AML-193 (cell line): ENCODE measurements at places on chromosomes 2 and 18.

DNA sequence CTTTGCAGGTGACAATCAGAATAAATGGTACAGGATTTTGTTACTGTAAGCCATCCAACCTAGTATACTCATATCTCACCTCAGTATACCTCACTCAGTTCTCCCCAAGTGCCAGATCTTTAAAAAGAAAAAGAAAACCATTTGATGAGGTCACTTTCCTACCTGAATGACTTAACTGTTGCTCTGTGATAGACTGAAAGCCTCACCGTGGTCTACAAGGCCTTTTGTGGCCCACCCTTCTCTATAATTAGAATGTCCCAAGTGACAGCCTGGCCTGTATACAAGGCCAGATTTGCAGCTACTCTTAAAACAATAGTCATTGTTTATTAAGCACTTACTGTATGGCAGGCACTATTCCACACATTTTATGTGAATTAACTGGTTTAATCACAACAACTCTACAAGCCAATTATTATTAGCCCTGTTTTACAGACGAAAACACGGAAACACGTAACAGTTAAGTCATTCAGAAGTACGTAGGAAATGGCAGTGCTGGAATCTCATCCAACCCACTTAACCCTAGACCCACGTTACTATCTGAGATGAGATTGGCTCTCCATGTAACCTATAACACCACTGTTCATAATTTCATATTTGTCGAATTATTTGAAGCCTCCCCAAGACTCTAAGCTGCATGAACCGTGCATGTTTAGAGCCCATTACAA, 28.3 kb downstream of the PKP4 start:
- DNase-seq = no peak

GRCh38 chr2:113797237-113797636, 40.8 kb upstream of the SLC35F5 start:
- no peak for DNase-seq

DNA sequence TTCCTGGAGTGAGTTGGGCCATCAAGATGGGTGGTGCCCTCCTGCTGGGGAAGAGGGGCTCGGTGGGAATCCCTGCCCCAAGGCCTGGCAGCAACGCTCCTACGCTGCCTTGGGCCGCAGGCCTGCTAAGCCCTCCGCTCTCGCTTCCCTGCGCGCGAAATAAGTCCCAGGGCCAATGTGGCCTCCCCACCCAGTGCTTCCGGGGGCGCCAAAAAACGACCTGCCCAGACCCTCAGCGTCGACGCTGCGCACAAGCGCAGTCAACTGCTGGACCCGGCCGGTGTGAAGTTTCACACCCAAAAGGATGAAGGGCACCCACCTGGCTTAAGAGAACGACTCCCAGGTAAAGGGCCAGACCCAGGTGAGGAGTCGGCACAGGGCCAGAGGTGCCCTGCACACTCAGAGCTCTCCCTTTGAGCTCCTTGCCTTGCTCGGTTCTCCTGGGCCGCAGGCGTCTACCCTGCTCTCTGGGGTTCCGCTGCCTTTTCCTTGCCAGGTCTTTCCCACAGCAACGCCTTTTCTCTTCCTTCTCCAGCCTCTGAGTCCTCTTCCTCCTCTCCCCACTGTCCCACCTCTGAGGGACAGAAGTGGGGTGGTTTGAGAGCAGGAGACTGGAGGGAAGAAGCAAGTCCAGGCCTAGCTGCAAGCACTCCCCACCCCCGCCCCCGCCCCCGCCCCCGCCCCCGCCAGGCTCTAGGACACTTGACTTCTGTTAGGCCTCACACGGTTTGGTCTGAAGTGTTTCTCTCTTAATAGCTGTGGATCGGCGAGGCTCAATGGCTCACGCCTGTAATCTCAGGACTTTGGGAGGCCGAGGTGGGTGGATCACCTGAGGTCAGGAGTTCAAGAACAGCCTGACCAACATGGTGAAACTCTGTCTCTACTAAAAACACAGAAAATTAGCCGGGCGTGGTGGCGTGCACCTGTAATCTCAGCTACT, at the start of gene DNAJC5G:
TSS of gene DNAJC5G (plus strand) at position 223 of the 940 bp plus-strand sequence. CDS start 1,296 bp downstream, outside the sequence.
- no peak for DNase-seq

- no peak for DNase-seq
These were observed 275.3 kb downstream of the CDH2 start for GRCh38 chr18:27901424-27902226.

DNA sequence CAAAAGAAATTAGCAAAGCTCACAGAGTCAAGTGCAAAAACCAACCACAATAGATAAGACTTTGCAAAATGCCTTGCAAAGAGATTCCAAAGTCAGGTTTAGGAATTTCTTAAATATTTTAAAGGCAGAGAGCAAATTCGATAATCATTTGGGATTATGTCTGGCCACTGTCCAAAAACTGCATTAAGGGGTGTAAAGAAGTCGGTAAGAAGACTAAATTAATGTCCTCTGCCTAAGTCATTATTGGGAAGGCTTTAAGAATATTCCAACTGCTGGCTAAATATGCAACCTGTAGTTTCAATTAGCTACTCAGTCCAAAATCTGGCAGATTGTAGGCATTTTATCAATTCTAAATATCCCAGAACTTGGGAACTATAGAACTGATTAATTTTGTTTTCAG, 13.7 kb upstream of the LRP1B start:
- no peak for DNase-seq

DNA sequence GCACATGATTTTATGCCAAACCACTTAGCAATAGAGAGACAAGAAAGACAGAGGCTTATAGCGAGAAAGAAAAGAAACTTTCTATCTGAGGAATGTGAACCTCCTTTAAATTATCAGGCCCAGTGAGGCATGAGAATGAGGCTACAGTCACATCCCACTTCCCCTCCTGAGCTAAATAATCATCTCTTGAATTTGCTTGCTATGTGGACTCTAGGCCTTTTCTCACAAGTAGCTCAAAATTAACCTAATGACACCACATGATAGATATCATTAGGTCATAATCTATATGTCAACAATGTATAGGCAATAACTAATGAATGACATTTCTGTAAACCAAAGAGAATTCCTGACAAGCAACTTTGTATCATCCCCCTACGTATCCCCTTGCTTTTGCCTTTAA, 301.5 kb upstream of the MGAT5 start:
- DNase-seq = no peak

- DNase-seq = no peak
These were observed 39.2 kb upstream of the LRRC30 start for GRCh38 chr18:7191736-7192135.

DNA sequence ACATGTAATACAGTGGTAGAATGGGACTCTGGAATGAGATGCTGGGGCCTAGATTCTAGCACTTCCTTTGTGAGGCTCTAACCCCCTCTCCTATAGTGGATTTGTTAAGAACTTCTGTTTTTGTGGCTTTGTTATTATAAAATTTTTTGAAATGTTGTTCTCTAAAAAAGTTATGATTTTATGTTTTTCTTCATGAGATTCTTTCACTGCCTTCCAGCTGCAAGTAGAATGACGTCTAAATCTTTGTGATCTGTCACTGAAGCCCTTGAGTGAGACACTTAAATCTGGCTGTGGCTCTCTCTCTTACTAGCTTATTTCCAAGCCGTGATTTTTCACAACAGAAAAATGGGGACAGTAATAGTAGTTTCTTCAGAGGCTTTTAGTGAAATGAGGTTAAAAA, 1.6 kb downstream of the CASP8 start:
- DNase-seq = no peak
